ENCODE measurements at places on chromosomes 1 and 21.

GRCh38 chr1:15756143-15757015 is 2.2 kb upstream of the FBLIM1 start:
- no peak for DNase-seq

GRCh38 chr1:147515045-147515869 is 26.0 kb upstream of the BCL9 start:
- DNase-seq: no peak

GRCh38 chr1:160973491-160973890 is 18.9 kb upstream of the ITLN2 start:
- no peak for DNase-seq

DNA sequence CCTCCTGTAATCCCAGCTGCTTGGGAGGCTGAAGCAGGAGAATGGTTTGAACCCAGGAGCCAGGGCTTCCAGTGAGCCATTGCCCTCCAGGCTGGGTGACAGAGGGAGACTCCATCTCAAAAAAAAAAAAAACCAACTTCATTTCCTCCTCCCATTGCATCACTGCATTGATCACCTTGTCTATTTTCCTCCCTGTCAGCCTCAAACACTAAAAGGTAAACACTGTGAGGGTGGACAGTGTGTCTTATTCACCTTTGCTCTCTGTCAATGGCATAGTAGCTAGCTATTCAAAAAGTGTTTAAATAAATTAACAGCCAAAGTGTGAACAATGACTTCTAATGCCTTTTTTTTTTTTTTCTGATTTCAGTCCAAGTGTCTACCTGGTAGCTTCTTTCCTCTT is 13.4 kb upstream of the DESI2 start:
- no peak for DNase-seq

GRCh38 chr1:161720956-161721737 is at the start of gene FCRLB:
FCRLB (plus strand) TSS chr1:161721544; CDS start chr1:161722673, 1,129 bp downstream.
- no peak for DNase-seq

DNA sequence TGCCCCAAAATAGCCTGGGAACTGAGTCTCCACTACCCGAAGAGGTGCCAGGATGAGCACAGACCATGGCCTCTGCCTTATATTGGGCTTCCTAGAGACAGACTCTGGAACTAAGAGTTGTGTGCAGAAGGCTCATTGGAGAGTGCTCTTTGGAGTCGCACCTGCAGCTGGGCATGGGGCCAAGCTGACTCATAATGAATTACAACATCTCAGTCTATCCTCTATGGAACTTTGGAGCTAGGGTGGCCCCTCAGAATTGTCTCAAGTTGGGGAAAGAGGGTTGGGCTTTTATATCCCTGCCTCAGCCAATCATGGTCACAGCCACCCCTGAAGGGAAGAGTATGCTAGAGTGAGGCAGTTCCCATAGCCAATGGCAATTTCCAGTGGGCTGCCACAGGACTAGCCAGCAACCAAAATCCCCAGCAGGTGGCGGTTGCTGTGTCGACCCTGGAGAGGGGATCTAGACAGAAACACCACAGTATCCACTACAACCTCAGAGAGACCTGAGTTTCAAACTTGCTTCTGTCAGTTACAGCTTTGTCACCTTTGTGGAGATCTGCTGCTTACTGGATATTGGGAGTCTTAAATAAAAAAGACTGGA is 93.8 kb downstream of the DMRTA2 start:
- DNase-seq: no peak
